ENCODE measurements at places on chromosomes 5 and 9.

GRCh38 chr9:135606885-135607259 lies 32.5 kb downstream of the GLT6D1 start:
- DNase-seq, result no peak

- no peak for DNase-seq
Observed at GRCh38 chr9:27504259-27504658, 19.8 kb upstream of the IFNK start.

DNA sequence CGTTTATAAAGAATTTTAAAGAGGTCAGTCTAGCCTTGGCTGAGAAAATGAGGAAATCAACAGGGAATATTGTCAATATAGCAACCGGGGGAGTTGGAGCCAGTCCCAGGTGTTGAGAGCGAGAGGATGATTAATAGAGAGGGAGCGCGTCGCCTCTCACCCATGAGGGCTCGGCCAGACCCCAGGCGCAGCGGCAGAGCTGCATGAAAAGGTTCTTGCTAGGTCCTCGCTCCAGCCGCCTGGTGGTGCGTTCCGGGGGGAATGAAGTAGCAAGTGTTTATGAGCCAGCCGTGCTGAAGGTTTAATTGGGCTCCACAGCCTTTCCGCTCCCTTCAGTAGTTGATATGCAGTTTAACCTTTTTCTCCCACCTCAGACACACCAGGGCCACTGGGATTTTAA lies 167.3 kb upstream of the IRX1 start:
- no peak for DNase-seq

DNA sequence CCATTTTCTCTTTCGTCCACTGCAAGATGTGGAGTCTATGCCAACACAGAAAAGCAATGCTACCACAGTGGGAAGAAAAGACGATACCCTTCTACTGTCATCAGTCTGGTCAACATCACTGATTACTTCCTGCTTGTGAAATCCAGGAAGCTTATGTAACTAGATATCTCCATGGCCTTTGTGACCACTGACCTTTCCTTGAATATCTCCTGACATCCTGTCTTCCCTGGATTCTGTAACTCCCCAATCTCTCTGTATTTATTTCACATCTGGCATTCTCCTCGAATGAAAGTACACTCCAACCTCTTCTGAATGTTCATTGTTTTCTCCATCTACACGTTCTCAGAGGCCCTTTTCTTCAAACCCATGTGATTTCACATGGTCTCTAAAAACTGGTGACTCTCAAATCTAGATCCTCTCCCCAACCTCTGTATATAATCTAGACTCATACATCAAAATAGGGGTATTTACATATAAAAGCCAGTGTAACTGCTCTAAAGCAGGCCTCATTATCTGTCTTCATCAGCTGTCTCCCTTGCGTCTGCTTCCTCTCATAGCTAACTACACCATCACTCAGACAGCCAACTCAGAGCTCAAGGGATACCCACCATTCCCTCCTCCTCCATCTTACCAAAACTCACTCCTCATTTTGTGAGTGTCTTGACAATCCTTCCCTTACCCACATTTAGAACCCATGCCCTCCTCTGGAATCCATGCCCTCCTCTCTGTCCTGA lies 156.8 kb downstream of the SEMA5A start:
- peak; percentile 14 for DNase-seq

- no peak for DNase-seq
Observed at GRCh38 chr5:43386960-43387362, 25.2 kb downstream of the CCL28 start.

- DNase-seq, result no peak
Observed at GRCh38 chr5:113169720-113170119, 193.1 kb downstream of the DCP2 start.

GRCh38 chr5:133707629-133708028 lies 95.3 kb upstream of the FSTL4 start:
- DNase-seq, result no peak

DNA sequence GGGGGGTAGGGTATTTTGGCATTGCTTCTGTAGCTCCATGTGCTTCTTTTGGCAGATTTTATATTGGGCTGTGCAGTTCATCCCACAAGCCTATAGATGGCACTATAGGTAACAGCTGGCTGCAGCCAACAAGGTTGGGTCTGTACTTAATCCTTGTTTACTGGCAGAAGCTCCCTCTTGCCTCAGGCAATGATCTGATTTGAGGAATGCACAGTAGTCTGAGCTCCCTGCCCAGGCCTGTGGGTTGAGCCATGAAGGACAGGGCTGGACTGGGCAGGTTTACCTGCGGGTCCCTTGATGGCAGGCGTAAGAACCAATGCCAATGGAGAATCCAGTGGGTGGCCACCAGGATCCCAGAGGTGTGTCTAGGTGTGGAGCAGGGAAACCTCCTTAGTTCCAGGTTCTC lies 11.7 kb upstream of the OR1J2 start:
- DNase-seq, result peak; percentile 41

DNA sequence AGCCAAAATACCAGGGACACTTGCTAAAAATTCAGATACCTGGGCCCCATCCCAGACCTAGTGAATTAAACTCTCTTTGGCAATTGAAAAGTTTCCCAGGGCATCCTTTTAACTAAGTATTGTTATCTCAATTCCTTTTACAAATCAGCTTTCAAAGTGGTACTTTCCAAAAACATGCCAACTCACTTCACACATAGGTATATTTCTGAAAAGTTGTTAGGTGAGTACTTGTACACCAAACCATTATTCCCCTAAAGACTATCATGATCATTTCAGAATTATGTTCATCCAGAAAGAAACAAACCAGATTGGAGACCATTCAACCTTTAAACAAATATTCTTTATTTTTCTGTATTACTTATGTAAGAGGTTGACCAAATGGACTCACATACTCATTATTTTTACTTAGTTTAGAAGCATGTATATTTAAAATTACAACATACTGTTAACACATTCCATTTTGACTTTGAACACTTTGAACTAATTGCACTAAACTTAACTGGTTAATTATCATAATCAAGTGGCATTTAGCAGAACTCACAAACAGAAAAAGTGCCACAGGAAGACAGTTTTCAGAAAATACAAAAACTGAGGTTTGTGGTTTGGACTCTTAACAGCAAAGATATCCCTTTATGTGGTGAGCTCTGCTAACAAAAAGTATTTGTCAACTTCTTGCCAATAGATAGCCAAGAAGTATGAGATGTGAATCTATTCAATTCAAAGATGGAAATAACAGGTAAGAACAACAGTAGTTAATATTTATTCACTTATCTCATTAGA lies 40.7 kb downstream of the KIAA0825 start:
- no peak for DNase-seq

GRCh38 chr9:120310035-120310434 lies 269.9 kb downstream of the CDK5RAP2 start:
- DNase-seq, result no peak

DNA sequence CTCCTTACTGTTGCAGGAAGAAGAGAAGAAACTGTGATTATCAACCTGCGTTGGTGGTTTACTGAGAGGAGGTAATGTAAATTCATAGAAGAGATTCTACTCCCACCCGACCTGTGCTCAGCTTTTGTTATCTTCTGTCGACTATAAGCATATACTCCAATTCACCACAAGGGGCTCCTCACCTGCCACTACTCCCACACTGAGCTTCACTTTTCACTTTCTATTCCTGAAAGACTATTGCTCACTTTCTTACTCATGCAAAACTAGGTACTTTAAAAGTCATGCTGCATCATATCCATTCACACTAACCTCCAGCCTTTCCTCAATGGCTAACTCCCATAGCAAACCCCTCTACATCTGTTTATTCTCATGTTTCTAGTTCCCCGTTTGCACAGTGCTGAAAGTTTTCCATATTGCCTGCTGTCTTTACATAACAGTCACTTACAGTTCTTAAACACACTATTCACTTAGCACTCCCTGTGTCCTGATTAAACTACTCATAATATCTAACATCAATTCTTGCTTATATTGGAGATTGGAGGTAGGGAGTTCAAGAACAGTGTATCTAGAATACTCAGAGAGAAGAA lies 1062.6 kb downstream of the NR2F1-AS1 start:
- peak; percentile 1 for DNase-seq

GRCh38 chr5:57779383-57780223 lies 297.0 kb upstream of the ACTBL2 start:
- DNase-seq, result peak; percentile 64

DNA sequence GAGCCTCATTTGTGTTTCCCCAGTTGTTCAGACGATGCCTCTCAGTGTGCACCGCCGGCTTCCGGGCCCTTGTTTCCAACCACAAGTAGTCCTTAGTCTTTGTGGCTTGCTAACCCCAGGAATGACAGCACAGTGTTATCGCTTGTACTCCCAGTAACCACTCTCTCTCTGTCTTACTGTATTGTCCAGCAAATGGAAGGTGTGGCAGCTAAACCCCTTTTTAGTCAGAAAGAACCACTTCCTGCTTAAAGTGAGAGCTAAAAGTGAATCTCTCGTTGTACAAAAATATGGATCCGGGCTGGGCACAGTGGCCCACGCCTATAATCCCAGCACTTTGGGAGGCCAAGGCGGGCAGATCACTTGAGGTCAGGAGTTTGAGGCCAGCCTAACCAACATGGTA lies 61.3 kb downstream of the ENC1 start:
- no peak for DNase-seq

- DNase-seq, result no peak
Observed at GRCh38 chr9:91825422-91825821, 124.6 kb downstream of the ROR2 start.

DNA sequence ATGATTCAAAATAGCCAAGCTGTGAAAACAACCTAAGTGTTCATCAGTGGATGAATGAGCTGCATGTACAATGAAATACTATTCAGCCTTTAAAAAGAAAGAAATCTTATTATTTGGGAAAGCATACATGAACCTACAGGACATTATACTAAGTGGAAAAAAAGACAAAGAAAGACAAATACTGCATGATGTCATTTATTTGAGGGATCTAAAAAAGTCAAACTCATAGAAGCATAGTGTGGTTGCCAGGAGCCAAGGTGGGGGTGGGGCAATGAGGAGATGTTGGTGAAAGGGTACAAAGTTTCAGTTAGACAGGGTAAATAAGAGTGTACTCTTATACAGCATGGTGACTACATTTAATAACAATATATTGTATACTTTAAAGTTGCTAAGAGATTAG lies 261.5 kb downstream of the PARP8 start:
- no peak for DNase-seq

DNA sequence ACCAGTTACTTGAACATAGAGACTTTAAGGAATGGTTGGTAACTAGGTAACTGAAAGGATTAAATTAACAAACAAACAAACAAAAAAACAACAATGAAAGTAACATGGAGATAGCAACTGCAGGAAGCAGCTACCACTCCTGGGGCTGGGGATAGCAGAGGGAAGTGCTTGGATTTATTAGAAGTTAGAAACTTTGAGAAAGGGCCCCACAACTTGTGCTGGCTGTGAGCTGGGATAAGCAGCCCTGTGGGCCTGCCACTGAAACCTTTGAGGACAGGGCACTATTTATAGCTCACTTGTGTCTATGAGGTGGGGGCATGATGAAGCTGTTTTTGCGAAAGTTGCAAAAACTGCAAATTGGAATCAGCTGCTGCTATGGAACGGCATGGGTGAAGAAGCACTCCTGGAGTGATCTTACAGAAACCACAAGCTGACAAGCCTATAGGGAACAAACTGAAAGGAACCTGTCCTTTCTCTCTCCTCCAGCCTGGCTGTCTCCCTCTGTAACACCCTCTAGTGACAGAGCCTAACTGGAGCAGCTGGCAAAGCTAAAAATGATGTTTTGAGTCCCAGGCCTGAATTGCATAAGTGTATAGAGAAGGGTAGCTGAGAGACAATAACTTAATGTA lies 91.4 kb upstream of the RANBP6 start:
- peak; percentile 54 for DNase-seq

DNA sequence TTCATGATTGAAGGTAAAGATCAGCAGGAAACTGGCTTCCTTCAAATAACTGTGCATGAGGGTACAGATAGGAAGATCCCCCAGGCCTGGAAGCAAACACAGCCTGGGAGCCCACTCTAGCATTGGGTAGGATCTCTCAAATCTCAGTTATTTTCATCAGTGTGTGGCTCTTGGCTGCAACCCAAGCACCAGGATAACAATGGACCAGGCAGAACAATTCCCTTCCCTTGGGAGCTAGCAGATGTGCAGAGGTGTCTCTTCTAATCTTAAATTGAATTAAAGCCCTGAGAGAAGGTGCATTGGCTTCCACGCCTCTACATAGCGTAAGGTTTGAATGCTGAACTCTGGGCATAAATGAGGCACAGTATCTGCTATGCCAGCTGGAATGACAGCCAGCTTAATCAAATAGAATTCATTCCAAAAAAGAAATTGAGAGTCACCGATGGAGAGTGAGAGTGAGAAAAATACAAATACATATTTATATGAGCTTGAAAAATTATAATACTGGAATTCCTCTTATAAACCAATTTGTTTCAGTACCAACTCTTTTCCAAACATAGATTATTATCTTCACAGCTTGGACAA lies 957.3 kb downstream of the CDH12 start:
- DNase-seq, result no peak

- no peak for DNase-seq
Observed at GRCh38 chr9:89732939-89733324, 128.1 kb downstream of the GADD45G start.

GRCh38 chr5:78659714-78660113 lies 11.1 kb upstream of the LHFPL2 start:
- DNase-seq, result no peak

DNA sequence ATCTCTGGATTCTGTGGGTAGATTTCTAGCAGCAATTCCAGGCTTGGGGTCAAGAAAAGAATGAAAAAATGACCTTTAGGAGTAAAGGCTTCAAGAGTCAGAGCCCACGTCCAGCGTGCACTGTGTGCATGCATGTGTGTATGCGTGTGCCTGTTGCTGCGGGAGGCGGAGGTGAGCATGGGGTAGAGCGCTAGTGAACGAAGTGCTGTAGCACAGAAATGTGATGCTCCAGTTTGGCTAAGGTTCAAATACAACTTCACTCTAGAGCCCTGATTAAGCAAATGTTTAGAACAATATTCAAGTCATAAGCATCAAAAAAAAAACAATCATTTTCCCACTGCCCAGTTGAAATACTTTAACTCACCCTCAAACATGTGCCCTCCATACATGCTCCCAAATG lies 403.9 kb downstream of the ZNF608 start:
- DNase-seq, result no peak

GRCh38 chr9:133822430-133823065 lies 84.4 kb upstream of the SARDH start:
- no peak for DNase-seq

- no peak for DNase-seq
Observed at GRCh38 chr9:8677741-8678140, 878.2 kb upstream of the DMAC1 start.

DNA sequence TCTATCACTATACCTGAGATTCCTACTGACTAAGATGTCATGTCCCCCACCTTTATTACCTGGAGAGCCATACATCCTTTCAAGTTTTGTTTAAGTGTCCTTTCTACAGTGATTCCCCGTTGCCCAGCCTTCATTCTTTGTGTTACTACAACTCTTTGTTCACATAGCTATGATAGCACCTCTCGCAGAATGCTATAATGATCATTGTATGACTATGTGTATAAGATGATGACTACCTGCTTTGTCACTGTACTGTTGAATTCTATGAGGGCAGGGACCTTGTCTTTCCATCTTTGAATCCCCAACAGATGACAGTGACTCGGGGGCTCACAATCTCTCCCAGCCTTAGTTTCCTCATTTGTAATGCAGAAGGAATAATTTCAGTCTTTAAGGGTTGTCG lies 361.2 kb downstream of the NPR3 start:
- no peak for DNase-seq

Measured in suppressor macrophage (primary cell).